ENCODE measurements at places on chromosomes 7 and 10.

GRCh38 chr7:15916681-15917380 is 230.3 kb upstream of the MEOX2 start:
- no peak for DNase-seq

DNA sequence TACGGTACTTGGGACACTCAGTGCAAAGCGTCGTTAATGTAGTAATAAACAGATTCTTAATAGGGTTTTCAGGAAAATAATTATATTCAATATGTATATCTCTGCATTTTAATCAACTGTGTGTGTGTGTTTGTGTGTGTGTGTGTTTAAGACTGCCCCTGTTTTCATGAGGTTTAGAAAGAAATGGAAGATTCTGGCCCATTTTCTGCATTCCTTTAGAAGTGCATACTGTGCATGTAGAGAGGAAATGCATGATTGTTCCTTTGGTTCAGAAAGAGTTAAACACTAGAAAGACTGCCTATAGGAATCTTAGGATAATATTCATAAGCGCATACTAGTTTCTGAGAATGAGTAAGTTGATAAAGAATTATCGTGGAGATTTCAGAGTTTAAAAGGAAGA is 975 bp downstream of the CNTNAP2 start:
- DNase-seq = no peak

DNA sequence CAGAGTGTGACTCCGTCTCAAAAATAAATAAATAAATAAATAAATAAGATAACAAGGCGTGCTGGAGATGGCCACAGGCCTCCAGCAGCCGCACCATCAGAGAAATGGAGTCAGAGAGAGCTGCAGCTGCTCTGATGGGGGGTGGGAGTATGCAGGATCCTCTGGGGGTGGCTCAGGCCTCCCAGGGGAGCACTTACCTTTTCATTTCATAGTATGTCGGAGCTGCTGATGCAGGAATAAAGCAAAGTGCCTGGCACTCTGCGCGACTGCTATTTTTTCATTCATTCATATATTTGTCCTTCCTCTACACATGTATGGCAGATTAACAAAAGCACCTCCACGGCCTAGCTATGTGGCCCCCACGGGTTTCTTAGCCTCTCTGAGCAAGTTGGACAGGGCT is 175.9 kb downstream of the CUX1 start:
- no peak for DNase-seq

GRCh38 chr7:150333659-150334058 is 7.8 kb downstream of the RARRES2 start:
- DNase-seq = no peak

DNA sequence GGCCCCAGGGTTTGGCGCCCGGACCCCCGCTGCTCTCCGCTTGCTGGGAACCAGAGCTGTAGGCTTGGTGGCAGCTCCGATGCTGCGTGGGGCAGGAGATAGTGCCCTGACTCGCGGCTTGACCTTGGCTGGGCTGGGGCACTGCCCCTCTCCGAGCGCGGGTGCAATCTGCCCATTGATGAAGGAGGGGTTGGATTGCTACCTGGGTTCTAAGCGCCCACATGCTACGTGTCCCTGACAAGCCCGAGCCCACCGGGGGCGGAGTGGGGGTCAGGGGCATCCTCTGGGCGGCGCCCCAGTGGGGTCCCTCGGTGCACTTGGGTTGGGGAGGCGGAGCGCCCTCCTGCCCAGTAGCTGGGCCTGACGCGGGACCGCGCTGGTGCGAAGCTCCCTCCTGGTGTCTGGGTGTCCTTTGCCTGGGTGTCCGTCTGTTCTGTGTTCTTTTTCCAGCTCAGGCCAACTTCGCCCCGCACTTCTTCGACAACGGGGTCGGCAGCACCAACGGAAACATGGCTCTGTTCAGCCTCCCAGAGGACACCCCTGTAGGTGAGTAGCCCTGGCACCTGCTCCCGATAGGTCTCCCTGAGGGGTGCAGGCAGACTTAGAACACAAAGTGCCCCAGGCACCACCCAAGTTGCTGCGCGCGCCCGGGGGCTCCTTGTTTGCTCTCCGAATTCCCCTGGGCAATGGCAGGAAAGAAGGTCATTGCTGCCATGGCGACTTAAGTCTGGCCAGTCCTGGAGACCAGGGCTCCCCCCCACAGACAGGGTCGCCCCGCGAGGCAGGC is 900 bp downstream of the CDHR1 start:
- DNase-seq = no peak

DNA sequence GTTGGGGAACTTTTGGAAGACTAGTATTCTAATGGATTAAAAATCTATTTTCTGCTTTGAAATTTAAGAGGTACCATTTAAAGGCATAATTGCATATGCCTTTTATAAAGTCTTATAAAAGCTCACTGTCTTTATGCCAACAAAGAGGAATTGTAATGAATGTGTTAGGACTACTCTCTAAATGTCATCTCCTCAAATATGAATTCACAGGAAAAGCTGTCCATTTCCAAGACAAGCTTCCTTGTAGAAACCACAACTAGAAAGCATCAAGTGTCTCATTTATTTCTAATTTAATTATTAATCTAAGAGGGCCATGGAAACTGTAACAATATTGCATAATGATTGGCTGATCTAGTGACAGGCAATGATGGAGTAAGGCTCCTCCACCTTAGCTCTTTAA is 130.2 kb downstream of the COL28A1 start:
- no peak for DNase-seq

DNA sequence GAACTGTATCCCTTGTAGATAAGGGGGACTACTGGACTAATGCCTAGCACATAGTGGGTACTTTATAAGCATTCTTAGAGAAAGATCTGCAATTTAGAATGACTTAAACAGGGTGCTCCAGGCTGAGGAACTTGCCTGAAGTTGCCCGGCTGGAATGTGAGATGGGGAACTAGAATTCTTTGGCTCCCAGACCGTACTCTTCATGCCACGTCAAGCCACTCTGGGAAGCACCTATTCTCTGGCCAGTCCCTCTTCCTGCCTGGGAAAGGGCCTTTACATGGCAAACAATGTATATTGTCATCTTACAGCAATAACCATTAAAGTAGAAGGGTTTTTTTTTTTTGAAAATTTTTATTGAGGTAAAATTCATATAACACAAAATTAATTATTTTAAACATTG is 34.5 kb downstream of the ATXN7L1 start:
- DNase-seq = no peak

GRCh38 chr7:112723416-112723815 is 66.8 kb downstream of the TMEM168 start:
- DNase-seq = no peak

DNA sequence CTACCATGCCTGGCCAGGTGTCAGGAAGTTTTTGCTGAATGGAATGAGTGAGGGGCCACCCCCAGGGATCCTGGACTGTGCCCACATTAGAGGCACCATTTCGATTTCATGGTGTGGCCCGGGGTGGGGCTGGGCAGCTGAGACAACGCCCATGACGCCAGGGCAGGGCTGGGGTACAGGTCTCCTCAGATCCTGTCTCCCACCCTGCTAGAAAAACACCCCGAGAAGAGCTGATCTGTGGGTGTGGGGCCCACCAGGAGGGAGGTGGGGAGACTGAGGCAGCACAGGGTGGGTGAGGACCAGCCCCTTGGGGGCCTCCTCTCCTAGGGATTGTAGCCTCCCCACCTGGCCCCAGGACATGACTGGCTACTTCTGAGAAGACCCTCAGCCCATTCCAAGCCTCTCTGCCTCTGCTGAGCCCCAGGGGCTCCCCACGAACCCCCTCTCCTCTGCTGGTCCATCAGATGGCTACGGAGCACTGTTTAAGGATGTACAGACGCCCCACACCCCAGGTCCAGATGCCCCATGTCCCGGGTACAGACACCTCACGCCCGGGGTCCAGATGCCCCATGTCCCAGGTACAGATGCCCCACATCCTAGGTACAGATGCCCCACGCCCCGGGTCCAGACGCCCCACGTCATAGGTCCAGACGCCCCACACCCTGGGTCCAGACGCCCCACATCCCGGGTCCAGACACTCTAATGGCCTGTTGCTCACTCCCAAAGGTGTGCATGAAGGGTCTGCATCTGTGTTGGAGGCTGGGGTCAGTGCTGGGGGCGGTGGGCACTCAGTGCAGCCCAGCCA is 99.4 kb downstream of the MICALL2 start:
- DNase-seq = no peak

DNA sequence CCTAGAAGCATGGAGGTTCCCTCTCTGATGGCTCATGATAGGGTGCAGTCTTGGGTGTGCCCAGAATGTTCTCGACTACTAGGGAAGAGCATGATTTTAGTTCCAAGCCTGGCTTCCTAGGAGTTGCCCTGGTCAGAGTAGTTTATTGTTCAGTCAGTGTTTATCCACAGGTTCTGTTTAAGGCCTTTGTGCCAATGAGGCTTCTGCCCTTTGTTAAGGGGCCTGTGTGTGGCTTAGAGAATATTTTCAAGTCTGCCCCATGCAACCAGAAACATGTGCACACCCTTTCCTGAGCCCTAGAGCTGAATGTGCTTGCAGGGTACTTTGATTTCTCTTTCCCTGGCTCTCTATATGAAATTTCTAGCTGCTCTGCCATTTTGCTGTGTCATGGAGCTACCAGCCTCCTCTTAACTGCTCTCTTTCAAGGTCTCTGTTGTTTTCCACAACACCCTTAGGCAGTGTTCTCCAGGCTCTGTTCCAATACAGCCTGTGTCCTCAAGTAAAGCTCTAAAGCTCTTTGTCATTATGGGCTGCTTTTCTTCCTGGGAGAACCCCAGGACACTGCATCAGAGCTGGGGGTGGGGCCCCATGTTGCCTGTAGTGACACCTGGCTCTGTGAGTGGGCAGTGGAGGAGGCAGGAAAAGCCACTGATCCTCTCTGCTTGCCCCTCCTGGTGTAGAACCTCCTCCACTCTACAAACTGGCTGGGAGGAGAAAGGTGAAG is 34.1 kb upstream of the TSPAN33 start:
- no peak for DNase-seq
